ENCODE measurements at places on chromosomes 2 and 18.
A peak's percentile ranks its signal among the peaks of the same experiment; 100 is the strongest.

- no peaks in the 10 kb centered on the region for H3K4me1 ChIP-seq
- no peak for DNase-seq
- no peak overlapping the region for H3K4me3 ChIP-seq
- peak overlapping the region; percentile 23 for H3K27ac ChIP-seq
These were observed 2.0 kb upstream of the ZNF516 start for GRCh38 chr18:76497021-76497420.

DNA sequence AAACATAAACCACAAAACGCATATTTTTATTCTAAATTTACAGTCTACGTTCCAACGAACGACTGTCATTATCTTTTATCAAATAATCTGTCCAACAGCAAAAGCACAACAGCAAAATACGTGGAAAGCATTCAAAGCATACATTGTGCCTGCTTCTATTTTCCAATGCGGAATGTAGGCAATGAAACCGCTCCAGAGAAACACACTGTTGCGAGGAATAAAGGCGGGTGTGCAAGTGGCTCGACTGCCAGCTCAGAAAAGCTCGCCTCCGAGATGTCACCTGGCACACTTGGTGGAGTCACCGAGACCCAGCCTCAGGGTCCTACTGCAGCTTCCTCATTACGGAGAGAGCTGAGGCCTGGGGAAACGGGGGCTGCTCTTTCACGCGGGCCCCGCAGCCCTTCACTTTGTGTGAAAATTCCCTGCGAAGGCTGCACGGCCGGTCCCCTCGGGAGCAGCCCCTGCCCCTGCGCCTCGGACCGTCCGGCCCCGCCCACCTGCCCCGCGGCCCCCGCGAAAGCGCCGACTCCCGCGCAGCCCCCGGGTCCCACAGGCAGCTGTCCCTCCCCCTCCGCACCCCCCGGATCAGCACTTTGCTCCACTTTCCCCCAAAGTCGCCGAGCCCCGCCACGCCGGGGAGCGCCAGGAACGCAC, 752 bp downstream of the MGAT4A start:
- no peaks in the 10 kb centered on the region for H3K4me1 ChIP-seq
- H3K36me3 ChIP-seq, result no peaks in the 10 kb centered on the region
- H3K4me3 ChIP-seq, result peak overlapping the region; percentile 81
- no peak overlapping the region for H3K27ac ChIP-seq
- H3K27me3 ChIP-seq, result peaks cover 40% of the 10 kb centered on the region

DNA sequence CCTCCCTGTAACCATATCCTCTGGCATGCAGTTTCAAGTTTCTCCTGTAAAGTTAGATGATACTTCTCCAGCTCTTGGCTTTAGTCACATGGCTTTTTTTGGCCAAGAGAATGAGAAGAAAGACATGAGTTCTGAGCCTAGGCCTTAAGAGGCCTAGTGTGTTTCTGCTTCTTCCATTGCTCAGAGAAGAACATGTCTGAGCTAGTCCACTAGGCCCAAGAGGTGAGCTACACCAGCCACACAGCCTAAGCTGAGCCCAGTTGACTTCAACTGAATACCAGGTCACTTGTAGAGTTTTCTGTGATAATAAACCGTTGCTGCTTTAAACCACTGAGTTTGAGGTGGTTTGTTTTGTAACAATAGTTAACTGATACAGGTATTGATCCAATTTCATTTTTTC, 19.9 kb upstream of the EFEMP1 start:
- no peaks in the 10 kb centered on the region for H3K27me3 ChIP-seq
- H3K36me3 ChIP-seq, result no peaks in the 10 kb centered on the region
- no peaks in the 10 kb centered on the region for H3K4me1 ChIP-seq
- H3K4me3 ChIP-seq, result no peak overlapping the region
- no peak overlapping the region for H3K27ac ChIP-seq

- peak overlapping the region; percentile 72 for H3K27ac ChIP-seq
- H3K4me1 ChIP-seq, result peaks cover 21% of the 10 kb centered on the region
- no peak overlapping the region for H3K4me3 ChIP-seq
- no peak for DNase-seq
- no peaks in the 10 kb centered on the region for H3K36me3 ChIP-seq
These were observed 59.6 kb downstream of the FASTKD2 start for GRCh38 chr2:206824993-206825392.

DNA sequence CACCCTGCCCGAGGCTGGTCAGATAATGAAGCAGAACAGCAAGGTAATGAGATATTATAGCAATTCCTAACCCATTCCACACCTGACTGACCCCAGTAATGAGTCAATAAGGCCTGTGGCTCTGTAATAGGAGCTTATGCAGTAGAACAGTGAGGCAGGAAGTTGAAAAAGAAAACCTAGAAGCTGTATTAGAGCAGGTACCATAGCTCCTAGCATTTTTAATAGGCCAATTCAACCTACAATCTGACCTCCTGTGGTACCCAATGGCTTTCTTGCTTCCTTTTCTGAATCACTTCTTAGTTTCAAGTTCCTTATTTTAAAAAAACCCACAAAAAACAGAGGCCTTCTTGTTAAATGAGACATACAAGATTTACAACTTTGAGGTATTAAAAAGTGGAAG, 43.6 kb upstream of the MAP2 start:
- DNase-seq, result no peak
- H3K4me1 ChIP-seq, result no peaks in the 10 kb centered on the region
- H3K36me3 ChIP-seq, result no peaks in the 10 kb centered on the region
- no peak overlapping the region for H3K27ac ChIP-seq
- H3K4me3 ChIP-seq, result no peak overlapping the region

GRCh38 chr2:55063713-55064323, 13.6 kb upstream of the RTN4 start:
- no peak for DNase-seq
- H3K27me3 ChIP-seq, result no peaks in the 10 kb centered on the region
- peaks cover 2% of the 10 kb centered on the region for H3K4me1 ChIP-seq
- no peaks in the 10 kb centered on the region for H3K36me3 ChIP-seq
- no peak overlapping the region for H3K27ac ChIP-seq

- peaks cover 19% of the 10 kb centered on the region for H3K4me1 ChIP-seq
- no peaks in the 10 kb centered on the region for H3K27me3 ChIP-seq
- no peaks in the 10 kb centered on the region for H3K36me3 ChIP-seq
These were observed 99.6 kb upstream of the MCFD2 start for GRCh38 chr2:47015206-47015605.
